ENCODE measurements at places on chromosomes 5 and 9. TPM values are rescaled to one million over a fixed set of nuclear protein-coding genes. Genes with fewer than 3 reads are reported as not detected.

- no peak overlapping the region for H3K4me3 ChIP-seq
- H3K27me3 ChIP-seq, result peaks cover 7% of the 10 kb centered on the region
- H3K27ac ChIP-seq, result no peak overlapping the region
- DNase-seq, result no peak
Measured at GRCh38 chr5:14552017-14552416, 29.6 kb upstream of the OTULINL start.

- no peaks in the 10 kb centered on the region for H3K36me3 ChIP-seq
- peak overlapping the region; percentile 90 for H3K27ac ChIP-seq
- H3K4me1 ChIP-seq, result peaks cover 26% of the 10 kb centered on the region
- no peak overlapping the region for H3K4me3 ChIP-seq
- DNase-seq, result no peak
Measured at GRCh38 chr5:135126688-135127438, 92.8 kb upstream of the PITX1 start.

DNA sequence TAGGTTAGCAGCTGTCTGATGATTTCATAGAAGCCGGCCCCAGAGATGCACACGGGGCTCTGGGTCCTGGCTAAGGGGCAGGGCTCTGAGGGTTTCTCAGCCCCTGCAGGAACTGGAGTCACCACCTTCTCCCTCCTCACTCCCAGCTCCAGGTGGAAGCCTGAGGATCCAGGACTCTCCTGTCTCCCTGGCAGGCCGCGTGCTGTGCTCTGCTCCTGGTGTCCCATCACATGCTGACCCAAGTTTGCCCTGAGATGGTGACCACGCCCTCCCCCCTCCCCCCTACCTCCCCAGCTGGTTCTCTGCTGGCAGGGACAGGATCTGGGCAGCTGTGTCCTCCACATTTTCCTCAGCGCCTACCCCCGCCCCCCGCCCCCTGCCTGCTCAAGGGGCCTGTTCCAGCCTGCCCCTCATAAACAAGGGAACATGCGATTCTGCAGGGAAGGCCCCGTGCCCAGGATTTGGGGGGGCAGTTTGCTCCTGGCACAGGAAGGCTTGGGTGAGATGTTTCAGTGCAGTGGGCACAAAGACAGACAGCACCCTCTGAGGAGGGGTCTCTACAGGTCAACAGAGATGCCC, 87.4 kb downstream of the PSD2 start:
- H3K36me3 ChIP-seq, result no peaks in the 10 kb centered on the region
- H3K4me1 ChIP-seq, result peaks cover 51% of the 10 kb centered on the region
- no peaks in the 10 kb centered on the region for H3K27me3 ChIP-seq
- DNase-seq, result no peak
- no peak overlapping the region for H3K27ac ChIP-seq
- no peak overlapping the region for H3K4me3 ChIP-seq

The PCDHGA5 gene
- 1.6 TPM for total RNA-seq

GRCh38 chr5:171437286-171437821, 17.9 kb downstream of the FGF18 start:
- no peaks in the 10 kb centered on the region for H3K36me3 ChIP-seq
- no peak for DNase-seq
- no peaks in the 10 kb centered on the region for H3K4me1 ChIP-seq
- H3K27ac ChIP-seq, result no peak overlapping the region

DNA sequence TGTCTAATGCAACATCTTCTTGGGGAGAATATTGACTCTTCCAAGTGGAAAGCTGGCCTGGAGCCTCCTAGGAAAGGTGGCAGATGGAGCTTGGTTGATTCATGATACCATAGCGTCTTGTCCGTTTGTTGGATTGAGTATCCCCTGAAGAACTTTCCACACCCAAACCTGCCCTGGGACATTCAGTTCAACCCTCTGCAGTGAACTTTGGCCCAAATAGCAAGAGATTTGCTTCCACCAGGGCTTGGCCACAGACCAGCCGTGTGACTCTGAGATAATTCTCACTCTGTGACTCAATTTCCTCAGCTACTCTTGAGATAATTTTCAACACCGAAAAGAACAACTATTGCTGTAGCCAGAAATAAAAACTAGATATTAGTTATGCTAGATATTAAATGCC, 108.0 kb upstream of the RAD23B start:
- no peak overlapping the region for H3K27ac ChIP-seq
- no peak overlapping the region for H3K4me3 ChIP-seq
- H3K27me3 ChIP-seq, result no peaks in the 10 kb centered on the region

DNA sequence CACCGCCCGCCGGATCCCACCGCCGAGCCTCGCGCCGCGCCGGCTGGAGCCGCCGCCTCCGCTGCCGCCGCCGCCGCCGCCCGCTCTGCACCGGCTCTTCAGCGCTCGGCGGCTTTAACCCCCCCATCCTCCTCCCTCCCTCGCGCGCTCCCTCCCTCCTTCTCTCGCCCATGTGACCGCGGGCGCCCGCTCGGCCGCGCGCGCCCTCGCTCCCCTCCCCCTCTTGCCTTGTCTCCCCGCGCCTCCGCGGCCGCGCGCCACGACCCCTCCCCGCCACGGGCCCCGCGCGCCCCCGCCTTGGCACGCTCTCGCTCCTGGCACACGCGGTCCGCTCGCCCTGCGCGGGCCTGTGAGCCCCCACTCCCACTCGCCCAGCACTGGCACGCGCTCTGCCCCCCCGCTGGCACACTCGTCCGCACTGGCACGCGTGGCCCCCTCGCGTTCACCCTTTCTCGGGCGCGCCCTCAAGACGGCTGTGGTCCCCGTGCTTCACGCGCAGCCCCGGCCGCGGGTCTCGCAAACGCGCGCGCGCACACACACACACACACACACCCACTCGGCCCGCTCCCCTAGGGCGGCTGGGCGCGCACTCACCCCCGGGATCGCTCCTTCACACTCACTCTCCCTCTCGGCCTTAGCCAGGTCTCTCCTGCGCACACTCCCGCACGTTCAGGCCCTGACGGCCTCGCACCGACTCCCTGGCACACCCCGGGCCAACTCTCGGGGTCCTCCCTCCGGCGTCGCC, at the start of gene CNTFR:
Gene CNTFR, minus strand, starts transcription at position 89 of the 745 bp plus-strand sequence. CDS start 20,743 bp downstream, outside the sequence.
- DNase-seq, result no peak
- H3K27ac ChIP-seq, result no peak within 1 kb of the TSS
- H3K36me3 ChIP-seq, result no peaks in the 10 kb centered on the region
- H3K4me1 ChIP-seq, result peaks cover 31% of the 10 kb centered on the region
- no peaks in the 10 kb centered on the region for H3K27me3 ChIP-seq
- peak within 1 kb of the TSS; percentile 66 for H3K4me3 ChIP-seq

- H3K27me3 ChIP-seq, result no peaks in the 10 kb centered on the region
- peaks cover 9% of the 10 kb centered on the region for H3K4me1 ChIP-seq
- DNase-seq, result no peak
- no peak overlapping the region for H3K27ac ChIP-seq
Measured at GRCh38 chr9:115080242-115080641, 37.7 kb downstream of the TNC start.

The PCDH12 gene
- 0.75 TPM for total RNA-seq

- no peak overlapping the region for H3K27ac ChIP-seq
- no peak overlapping the region for H3K4me3 ChIP-seq
- peaks cover 8% of the 10 kb centered on the region for H3K4me1 ChIP-seq
- no peaks in the 10 kb centered on the region for H3K27me3 ChIP-seq
- DNase-seq, result no peak
Measured at GRCh38 chr5:151449297-151449696, 1.9 kb downstream of the SLC36A1 start.

DNA sequence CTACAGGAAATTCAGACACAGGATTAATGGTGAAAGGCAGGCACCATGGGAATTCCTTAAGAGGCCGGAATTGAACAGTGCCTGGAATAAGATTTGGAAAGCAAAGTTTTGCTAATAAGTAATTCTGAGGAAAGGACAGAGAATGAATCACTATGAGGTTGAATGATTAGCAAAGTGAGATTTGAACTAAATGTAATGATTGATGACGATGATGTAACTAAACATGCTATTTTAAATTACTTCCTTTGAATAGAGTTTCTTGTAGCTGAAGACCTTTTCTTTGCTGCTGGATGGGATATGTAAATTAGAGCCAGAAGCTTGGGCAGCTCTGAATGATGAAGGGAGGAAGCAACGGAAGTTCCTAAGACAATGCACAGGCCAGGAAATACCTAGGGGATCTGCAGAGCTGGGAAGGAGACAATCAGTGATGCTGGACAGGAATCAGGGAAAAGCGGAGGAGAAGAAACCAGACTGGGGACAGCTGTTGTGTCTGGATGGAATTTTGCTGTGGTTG, 482.0 kb downstream of the PSAT1 start:
- DNase-seq, result no peak
- H3K4me1 ChIP-seq, result no peaks in the 10 kb centered on the region
- no peaks in the 10 kb centered on the region for H3K36me3 ChIP-seq
- no peak overlapping the region for H3K27ac ChIP-seq

The SPINK6 gene
- total RNA-seq, result not detected

DNA sequence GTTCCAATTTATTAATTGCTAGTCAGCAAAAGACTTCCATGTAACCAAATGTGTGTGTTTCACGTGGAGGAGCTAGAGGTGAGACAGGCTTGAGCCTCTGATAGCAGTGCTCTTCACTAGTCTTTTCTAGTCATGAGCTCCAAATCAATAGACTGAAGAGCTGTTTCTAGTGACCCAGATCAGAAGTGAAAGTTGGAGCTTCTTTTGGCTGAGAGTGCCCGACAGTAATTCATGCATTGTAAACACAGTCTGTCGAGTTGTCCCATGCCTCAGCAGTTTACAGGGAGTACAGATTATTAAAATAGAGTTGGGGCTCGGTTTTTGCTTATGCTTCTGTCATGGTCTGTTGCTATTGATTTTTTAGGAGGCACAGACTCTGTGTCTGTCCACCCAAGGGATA, 793.1 kb downstream of the DTWD2 start:
- no peak for DNase-seq
- no peaks in the 10 kb centered on the region for H3K36me3 ChIP-seq
- no peaks in the 10 kb centered on the region for H3K27me3 ChIP-seq
- no peak overlapping the region for H3K4me3 ChIP-seq
- no peaks in the 10 kb centered on the region for H3K4me1 ChIP-seq
- no peak overlapping the region for H3K27ac ChIP-seq
